ENCODE measurements at places on chromosomes 16 and 17.

GRCh38 chr17:69485251-69485661, 70.8 kb downstream of the MAP2K6 start:
- no peak for DNase-seq

DNA sequence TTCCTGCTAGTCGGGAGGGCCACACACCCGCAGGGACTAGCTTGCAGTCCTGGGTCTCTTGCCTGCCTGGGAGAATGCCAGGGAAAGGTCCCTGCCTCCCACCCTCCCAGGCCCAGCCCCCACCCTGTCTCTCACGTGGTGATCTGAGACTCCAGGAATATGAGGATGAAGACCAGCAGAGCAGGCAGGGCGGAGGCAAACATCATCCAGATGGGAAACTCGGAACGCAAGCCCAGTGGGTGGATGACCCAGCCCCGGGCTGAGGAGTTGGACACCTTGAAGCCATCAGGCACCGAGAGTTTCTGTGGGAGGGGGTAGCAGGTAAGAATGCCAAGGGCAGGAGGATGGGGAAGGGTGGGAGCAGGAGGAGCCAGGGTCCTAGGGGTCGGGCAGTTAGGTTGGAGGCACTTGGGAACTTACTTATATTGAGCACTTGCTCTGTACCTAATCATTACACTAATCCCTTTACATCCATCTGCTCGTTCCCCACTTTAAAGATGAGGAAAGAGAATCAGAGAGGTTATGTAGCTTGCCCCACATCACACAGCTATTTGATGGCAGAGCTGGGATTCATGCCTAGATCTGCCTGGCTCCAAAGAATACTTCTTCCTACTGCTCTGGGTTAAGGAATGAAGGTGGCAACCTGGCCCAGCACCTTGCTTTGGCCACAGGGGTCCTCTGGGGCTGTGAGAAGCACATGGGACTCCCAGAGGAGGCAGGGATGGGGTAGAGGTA, 13.4 kb downstream of the SLC4A1 start:
- DNase-seq, result no peak

DNA sequence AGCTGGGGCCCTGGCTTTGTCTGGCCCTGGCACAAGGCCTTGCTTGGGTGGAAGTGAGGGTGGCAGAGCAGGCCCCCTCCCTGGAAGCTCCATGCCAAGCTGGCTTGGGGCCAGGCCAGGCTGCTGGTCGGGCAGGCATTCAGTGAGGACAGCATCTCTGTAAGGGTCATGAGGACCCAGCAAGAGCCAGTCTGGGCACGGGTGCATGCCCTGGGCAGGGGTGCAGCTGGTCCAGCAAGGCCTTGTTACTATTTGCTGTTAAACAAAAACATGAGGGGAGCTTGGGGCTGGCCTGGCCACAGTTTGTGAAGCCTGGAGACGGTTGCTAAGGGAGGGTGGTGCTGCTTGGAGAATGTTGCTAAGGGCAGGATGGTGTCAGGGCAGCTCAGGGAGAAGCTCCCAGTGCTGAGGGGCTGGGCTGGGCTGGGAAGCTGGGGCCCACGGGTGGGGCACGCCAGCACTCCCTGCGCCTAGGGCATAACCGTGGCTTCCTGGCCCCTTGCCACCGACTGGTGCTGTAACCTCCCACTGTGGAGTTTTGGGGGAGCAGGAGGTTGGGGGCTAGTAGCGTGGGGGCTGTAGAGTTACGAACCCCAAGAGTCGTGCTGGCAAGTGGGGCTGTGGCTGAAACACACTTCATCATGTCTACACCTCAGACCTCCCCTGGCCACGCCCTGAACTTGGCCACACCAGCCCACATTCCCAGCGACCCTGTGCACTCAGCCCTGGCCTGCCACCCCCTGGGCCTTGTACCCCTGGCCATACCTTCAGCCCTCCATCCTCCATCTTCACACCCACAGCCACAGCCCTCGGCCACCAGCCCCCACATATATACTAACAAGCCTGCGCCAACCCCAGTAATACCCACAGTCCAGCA, 1.6 kb downstream of the TPPP3 start:
- no peak for DNase-seq

- DNase-seq, result no peak
These were observed 101.0 kb downstream of the METRNL start for GRCh38 chr17:83180264-83180995.

DNA sequence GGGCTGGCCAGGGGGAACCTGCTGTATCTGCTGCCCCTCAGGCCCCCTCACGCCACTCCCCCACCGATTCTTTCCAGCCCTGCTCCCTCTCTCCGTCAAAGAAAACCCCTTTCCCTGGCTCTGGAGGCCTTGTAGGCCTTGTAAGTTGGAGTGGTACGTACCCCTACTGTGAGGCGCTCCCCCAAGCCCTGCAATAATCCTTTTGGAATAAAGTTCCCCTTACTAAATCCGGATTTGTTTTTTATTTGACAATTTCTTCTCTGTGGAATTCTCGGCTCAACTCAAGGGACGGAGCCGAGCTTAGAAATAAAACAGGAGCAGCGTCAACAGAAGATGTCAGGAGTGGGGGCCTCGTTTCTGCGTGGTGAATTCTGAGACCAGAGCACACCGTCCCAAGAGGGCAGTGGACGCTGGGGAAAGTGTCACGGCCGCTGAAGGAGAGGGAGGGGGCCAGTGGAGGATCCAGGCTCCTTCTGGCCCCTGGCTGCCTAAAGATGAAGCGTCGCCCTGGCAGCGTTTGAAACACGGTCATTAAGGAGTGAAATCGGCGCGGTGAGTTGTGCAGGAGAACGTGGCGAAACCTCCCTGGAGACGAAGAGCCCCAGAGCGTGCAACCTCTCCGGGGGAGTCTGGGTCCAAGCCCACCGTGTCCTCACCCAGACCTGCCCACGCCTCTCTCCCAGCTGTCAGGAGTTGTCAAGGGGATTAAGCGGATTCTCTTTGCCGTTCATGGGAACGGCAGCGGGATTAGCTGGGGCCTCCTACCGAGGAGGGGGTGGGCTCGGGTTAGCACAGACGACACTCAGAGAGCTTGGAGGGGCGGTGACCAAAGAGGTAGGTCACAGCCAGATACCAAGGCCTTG, 47.0 kb downstream of the SLC7A5 start:
- no peak for DNase-seq
